Adrenal gland (tissue), 19 donors: ENCODE measurements at places on chromosomes 2 and 18.
A peak's percentile ranks its signal among the peaks of the same experiment; 100 is the strongest.

DNA sequence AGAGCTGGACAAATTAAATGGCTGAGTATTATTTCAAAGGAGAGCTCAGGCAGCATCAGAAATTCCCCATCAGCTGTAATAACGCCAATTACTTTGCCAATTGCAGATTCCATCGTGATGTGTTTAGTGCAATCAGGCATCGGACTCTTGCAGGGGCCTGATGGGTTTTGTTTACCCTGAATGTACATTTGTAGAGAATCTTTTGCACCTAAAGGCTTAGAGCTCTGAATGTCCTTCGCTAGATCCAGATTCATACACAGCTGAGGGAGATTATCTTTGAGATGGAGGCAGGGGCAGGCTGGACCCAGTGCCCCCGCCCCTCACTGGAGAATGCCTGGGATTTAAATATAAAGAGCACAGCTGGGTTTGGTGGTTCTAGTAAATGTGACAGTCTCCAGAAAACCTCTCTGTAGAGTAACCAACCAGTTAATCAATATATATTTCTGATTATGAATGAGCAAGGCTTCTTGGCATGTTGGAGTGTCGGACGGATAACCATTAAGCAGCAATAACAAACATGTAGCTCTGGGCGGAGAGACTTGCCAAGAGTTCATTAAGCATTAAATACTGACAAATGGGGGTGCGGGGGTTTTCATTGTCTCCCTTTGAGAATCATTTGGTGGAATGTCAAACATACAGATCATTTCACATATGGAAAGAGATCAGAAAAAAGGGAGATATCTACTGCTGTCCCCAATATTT lies 200.9 kb downstream of the SETBP1 start:
- no peak for DNase-seq
- no peaks in the 10 kb centered on the region for H3K27me3 ChIP-seq
- H3K4me1 ChIP-seq = no peaks in the 10 kb centered on the region
- H3K4me3 ChIP-seq = no peak overlapping the region

GRCh38 chr18:45111502-45111848 lies 430.8 kb downstream of the SETBP1 start:
- no peaks in the 10 kb centered on the region for H3K36me3 ChIP-seq
- no peaks in the 10 kb centered on the region for H3K27me3 ChIP-seq
- H3K4me3 ChIP-seq = no peak overlapping the region
- no peak overlapping the region for H3K27ac ChIP-seq

- no peaks in the 10 kb centered on the region for H3K27me3 ChIP-seq
- H3K4me1 ChIP-seq = no peaks in the 10 kb centered on the region
- H3K27ac ChIP-seq = no peak overlapping the region
- no peak overlapping the region for H3K4me3 ChIP-seq
- H3K36me3 ChIP-seq = no peaks in the 10 kb centered on the region
- no peak for DNase-seq
Observed at GRCh38 chr2:71446505-71446904, 6.9 kb upstream of the DYSF start.

GRCh38 chr2:163659224-163659623 lies 76.6 kb downstream of the FIGN start:
- H3K4me1 ChIP-seq = peaks cover 17% of the 10 kb centered on the region
- no peak overlapping the region for H3K27ac ChIP-seq
- DNase-seq = no peak
- H3K27me3 ChIP-seq = no peaks in the 10 kb centered on the region

GRCh38 chr2:130892793-130893785 lies 56.4 kb downstream of the ARHGEF4 start:
- no peaks in the 10 kb centered on the region for H3K27me3 ChIP-seq
- no peak for DNase-seq
- no peaks in the 10 kb centered on the region for H3K36me3 ChIP-seq
- H3K4me1 ChIP-seq = no peaks in the 10 kb centered on the region
- no peak overlapping the region for H3K27ac ChIP-seq

GRCh38 chr2:3198119-3198518 lies 179.5 kb downstream of the EIPR1 start:
- no peaks in the 10 kb centered on the region for H3K27me3 ChIP-seq
- no peaks in the 10 kb centered on the region for H3K36me3 ChIP-seq
- H3K4me3 ChIP-seq = no peak overlapping the region
- H3K27ac ChIP-seq = no peak overlapping the region
- H3K4me1 ChIP-seq = peaks cover 4% of the 10 kb centered on the region
- DNase-seq = no peak

GRCh38 chr2:121649149-121649595 lies at the start of gene CLASP1:
Gene CLASP1, minus strand, starts transcription at chr2:121649462. Its CDS starts 43,567 bp downstream, at chr2:121605895.
- H3K36me3 ChIP-seq = no peaks in the 10 kb centered on the region
- no peak for DNase-seq
- H3K27ac ChIP-seq = peak within 1 kb of the TSS; percentile 92
- peaks cover 54% of the 10 kb centered on the region for H3K4me1 ChIP-seq
- H3K27me3 ChIP-seq = no peaks in the 10 kb centered on the region

DNA sequence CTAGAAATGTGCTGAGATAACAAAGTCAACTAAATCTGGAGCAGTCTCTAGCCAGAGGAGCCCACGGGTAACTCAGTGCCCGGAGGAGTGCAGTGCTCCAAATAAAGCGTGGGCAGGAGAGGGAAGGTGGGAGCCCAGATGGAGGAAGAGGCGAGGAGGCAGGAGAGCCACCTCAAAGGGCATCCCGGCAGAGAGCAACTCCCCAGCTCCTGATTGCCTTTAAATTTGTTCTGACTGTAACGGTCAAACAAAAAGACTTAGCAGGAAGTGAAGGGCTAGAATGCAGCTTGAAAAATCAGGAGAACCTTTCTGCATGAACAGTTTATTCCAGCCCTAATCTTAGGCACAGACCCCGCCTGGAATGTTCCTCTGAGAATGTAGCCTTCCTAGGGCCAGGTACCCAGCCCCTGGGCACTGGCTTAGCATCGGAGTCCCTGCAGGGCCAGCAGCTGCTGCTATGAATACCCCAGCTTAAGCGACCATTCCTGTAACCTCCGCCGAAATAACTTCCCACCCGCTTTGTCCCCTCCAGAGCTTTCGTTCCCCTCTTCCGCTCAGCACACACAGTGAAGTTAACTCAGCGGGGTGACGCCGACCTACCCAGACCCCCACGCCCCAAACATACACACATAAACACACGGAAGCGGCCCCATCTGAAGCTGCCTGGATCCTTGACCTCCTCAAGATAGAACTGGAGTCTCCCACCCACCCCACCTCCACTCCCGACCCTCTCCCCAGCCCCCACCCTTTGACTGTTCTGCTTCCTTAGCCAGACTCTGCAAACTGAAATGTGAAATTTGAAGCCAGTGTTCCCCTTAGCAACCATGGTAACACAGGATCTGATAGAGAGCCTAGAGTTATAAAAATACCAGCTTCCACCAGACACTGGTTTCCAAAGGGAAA lies 123.2 kb downstream of the SMAD7 start:
- H3K27me3 ChIP-seq = no peaks in the 10 kb centered on the region
- DNase-seq = no peak

DNA sequence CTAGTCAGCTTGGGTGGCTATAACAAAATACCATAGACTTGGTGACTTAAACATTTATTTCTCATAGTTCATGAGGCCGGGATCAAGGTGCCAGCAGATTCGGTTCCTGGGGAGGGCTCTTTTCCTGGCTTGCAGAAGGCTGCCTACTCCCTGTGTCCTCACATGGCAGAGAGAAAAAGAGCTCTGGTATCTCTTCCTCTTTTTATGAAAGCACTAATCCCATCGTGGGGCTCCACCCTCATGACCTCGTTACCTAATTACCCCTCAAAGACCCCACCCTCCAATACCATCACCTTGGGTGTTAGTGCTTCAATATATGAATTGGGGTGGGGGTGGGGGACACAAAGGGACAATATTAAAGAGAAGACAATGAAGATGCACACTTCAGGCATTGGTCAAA lies 67.1 kb upstream of the CCBE1 start:
- peaks cover 9% of the 10 kb centered on the region for H3K4me1 ChIP-seq
- H3K4me3 ChIP-seq = no peak overlapping the region
- no peak overlapping the region for H3K27ac ChIP-seq
- H3K27me3 ChIP-seq = no peaks in the 10 kb centered on the region

DNA sequence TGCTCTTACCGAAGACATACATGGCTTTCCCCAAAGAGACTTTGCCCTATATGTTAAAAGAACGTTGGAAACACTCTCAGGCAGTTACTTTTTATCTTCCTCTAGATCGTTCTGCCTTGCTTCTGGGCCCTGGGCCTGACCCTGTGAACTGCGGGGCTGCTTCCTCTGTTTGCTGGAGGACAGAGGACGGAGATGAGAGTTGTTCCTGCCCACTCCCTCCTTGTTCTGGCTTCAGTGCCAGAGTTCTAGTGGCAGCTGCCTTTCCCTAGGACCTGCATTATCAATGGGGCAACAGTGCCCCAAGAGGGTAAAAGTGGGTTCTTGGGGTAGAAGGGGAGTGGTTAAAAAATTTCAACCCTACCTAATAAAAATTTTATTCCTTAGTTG lies 6.5 kb upstream of the FN1 start:
- no peaks in the 10 kb centered on the region for H3K36me3 ChIP-seq
- H3K27me3 ChIP-seq = peaks cover 26% of the 10 kb centered on the region
- no peak overlapping the region for H3K27ac ChIP-seq
- no peaks in the 10 kb centered on the region for H3K4me1 ChIP-seq
- H3K4me3 ChIP-seq = no peak overlapping the region

GRCh38 chr18:11760498-11761167 lies 71.6 kb downstream of the GNAL start:
- no peaks in the 10 kb centered on the region for H3K4me1 ChIP-seq
- H3K4me3 ChIP-seq = no peak overlapping the region
- H3K27me3 ChIP-seq = no peaks in the 10 kb centered on the region
- no peak overlapping the region for H3K27ac ChIP-seq
- DNase-seq = no peak

- H3K36me3 ChIP-seq = no peaks in the 10 kb centered on the region
- no peaks in the 10 kb centered on the region for H3K4me1 ChIP-seq
Observed at GRCh38 chr2:126900646-126901319, 2.1 kb downstream of the TEX51 start.

- no peak overlapping the region for H3K4me3 ChIP-seq
- DNase-seq = peak; percentile 78
- H3K4me1 ChIP-seq = peaks cover 17% of the 10 kb centered on the region
Observed at GRCh38 chr2:152421521-152422370, 86.8 kb downstream of the FMNL2 start.
